Activated CD4-positive, alpha-beta T cell treated with anti-CD3 and anti-CD28 coated beads, Interleukin-2, amount 10 ng/mL, durations not matched to agents 7 days and 5 days (primary cell): ENCODE measurements at places on chromosomes 5 and 9.
A peak's percentile ranks its signal among the peaks of the same experiment; 100 is the strongest.

- no peak for DNase-seq
Measured at GRCh38 chr9:70613024-70613768, 198.7 kb upstream of the KLF9 start.

DNA sequence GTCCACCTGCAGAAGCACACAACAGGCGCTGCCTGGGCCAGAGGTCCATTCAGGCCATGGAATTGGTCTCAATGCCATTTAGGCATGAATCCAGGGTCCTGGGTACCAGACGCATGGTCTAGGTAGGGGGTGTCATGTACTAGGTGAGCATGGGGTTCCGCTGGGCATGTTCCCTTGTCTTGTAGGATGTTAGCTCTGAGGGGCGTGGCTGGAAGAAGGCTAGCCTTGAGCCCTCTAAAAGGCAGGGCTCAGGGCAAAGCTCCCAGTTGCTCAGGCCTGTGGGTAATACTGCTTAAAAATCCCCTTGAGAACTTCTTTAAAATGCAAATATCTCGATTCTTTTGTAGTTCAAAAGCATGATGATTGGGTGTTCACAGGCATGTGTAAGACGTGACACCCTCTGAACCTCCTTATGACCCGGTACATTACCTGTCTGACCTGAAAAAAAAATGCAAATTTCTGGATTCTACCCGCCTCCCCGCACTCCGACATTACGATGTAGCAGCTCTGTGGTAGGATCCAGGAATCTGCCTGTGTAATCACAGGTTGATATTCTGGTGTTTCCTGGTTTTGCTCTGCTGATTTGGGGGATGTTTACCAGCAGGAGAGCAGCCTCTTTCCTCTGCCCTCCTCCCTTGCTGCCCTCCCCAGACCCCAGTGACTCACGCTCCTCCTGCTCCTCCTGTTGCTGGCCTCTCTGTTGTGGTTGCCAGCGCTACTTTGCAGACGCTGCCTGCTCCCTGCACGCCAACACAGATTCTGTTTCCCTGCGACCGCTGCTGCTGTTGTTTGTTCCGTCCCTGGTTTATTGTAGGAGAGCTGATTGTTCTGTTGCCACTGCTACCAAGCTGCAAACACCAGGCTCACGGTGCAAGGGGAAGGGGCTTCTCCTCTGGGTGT lies 5.7 kb downstream of the TMC1 start:
- peak; percentile 82 for DNase-seq

GRCh38 chr9:121960665-121961064 lies 132.4 kb downstream of the TTLL11 start:
- no peak for DNase-seq

GRCh38 chr5:165538065-165538464 lies 2032.6 kb downstream of the MAT2B start:
- DNase-seq = no peak

DNA sequence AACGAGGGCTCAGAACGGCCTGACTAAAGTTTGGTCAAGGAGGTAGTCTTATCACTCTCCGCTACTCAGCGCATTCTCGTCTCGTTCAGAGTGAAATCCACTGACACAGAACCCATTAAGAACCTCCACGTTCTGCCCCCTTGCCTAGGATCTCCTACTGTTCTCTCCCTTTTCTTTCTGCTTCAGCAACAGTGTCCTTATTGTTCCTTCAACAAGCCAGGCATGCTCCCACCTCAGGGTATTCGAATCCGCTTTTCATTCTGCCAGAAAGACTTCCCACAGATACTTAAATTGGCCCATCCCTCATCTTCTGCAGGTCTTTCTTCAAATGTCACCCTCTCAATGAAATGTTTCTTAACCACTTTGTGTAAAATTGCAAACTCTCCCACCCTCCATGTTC lies 4.3 kb upstream of the ZNF354C start:
- no peak for DNase-seq

- DNase-seq = no peak
Measured at GRCh38 chr5:75672616-75673015, 44.6 kb downstream of the POC5 start.

- DNase-seq = no peak
Measured at GRCh38 chr9:81754245-81754644, 64.9 kb upstream of the TLE1 start.

DNA sequence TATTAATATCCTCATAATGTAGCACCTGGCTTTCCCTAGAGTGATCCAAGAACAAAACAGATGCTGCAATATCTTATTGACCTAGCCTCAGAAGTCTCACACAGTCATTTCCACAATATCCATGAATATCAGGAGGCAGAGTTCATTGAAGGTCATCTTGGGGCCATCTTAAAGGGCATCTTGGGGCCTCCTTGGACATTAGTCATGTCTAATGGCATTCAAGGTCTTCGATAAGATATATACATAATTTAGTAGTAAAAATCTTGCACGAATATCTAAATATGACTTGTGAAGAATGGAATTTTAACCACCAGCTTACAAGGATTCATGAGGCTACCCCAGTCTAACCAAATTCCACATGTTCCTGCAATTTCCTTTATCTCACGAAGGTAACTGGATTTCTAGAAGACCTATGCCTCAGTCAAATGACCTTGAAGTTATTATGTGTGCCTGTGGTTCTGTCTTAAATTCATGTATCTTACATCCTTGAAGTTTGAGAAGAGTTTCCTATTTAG lies 163.6 kb upstream of the SPEF2 start:
- DNase-seq = no peak

DNA sequence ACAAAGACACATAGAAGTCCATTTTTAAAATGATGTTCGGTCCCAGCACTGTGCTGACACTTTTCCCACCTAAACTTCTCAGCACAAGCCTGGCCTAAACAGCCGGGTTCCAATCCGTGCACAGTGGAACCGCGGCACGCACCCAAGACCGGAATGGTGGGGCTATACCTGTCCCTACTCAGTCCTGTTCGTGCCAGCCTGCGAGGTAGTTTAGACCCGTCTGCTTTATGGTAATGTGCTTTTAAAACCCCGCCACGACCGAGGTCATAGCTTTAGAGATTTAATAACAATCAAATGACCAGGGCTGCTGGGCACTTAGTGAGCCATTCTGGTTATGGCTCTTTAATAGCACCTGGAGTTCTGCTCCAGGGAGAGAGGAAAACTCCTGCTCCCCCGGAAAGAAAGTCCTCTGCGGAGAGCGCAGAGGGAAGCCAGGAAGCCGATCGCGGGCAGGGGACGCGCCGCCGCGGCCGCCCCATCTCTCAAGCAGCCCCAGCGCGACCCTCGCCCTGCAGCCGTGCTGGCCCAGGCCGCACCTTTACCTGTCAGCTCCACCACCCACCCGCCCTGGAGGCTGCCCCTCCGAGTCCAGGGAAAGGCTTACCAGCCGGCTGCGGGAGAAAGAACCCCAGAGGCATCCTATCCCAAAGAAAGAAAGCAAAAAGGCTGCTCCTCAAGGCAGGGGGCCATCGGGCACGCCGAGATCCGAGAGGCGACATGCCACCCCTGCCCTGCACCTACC lies 511 bp downstream of the ARL15 start:
- peak; percentile 33 for DNase-seq

DNA sequence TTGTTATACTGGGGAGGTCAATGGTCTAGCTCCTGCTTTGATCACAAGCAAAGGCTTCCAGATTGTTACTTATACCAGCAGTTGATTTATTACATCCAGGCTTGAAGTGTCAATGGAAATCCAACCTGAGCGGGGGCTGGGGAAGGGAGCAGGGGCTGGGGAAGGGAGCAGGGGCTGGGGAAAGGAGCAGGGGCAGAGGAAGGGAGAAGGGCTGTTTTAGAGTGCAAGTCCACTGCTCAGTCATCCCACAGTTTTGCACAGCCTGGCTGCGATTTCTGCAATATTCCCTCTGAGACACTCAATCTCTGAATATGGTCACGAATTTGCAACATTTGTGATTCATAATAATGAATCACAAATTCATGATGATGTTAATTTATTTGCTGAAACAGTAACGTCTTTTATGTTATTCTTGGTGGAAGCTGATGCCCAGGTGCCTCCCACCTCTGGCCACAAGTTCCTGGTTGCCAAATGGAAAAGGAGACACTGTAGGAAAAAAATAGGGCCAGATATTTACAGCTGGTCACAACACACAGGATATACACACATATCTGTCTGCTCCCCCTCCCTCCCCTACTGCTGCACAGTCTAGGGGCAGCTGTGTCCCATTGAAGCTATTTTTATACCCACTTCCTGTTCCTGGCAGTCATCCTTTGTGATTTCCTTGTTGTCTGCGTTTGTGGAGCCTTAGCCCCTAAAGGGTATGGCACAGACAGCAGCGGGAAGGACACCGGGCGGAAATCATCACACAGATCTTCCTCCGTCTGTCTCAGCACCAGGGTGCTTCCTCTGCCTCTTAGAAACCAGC lies 325.1 kb downstream of the GADD45G start:
- no peak for DNase-seq

DNA sequence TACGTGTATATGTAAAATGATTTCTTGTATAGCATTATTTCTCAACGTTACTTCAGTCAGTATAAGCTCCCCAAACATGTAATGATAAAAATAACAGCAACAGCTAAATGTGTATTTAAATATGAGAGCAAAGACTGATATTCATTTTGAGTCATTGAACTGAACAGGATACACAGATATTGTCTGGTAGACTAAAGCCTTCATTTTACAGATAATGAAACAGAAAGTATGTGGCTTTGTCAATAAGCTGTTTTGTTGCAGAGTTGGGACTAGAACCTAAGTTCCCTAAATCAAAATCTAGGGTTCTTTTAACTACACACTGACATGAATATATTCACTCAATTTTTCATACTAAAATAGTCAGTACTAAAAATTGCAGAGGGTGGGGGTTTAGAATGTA lies 80.4 kb upstream of the MARCHF11 start:
- no peak for DNase-seq

DNA sequence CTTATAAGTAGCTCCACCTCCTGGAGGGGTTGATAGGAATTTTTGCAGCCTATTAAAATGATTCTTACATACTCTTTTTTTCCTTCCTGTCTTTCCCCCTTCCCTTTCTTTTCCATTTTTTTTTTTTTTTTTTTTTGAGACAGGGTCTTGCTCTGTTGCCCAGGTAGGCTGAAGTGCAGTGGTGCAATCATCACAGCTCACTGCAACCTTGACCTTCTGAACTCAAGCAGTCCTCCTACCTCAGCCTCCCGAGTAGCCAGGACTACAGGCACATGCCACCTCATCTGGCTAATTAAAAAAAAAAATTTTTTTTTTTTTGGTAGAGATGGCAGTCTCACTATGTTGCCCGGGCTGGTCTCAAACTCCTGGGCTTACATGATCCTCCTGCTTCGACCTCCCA lies 4.3 kb upstream of the TBC1D2 start:
- no peak for DNase-seq

DNA sequence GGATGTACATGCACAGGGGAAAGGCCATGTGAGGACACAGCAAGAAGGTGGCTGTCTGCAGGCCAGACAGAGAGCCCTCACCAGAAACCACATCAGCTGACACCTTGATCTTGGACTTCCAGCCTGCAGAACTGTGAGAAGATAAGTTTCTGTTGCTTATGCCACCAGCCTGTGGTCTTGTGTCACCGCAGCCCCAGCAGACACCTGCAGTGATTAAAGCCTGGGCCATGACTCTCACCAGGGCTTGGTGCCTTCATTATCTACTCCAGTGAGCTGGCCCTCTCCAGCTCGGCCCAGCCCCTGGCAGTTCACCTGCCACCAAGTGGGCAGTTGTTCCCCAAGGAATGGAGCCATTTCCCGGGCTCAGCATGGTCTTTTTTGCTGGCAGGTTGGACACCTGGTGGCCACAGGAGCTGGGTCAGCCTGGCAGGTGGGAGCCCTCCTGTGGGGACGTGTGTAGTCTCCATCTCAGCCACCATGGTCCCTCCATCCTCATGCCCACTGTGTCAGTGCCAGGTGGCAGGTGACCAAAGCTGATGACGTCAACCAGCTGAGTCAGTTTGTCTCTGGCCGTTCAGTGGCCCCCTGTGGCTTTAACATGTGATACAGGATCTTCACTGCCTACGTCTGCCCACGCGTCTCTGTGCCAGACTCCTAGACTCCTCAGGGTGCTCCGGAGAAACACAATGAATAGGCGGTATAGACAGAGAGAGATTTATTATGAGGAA lies 99.9 kb upstream of the PPP1R26 start:
- no peak for DNase-seq
